ENCODE measurements at places on chromosomes 7 and 10.

DNA sequence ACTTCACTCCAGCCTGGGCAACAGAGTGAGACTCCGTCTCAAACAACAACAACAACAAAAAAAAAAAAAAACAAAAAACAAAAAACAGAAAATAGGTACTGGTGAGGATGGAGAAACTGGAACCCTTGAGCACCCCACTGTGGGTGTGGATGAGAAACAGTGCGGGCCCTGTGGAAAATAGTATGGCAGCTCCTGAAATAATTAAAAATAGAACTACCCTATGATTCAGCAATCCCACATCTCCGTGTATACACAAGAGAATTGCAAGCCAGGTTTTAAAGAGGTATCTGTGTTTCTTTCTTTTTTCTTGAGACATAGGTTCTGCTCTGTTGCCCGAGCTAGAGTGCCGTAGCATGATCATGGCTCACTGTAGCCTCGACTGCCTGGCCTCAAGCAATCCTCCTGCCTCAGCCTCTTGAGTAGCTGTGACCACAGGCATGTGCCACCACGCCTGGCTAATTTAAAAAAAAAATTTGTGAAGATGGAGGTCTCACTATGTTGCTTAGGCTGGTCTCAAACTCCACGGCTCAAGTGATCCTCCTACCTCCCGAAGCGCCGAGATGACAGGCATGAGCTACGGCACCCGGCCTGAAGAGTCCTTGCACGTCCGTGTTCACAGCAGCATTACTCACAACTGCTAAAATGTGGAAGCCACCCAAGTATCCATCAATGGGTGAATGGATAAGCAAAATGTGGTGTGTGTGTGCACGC lies 39.5 kb downstream of the EBF3 start:
- DNase-seq, result no peak

- no peak for DNase-seq
Observed at GRCh38 chr7:125256446-125256845, 326.8 kb upstream of the POT1 start.

- no peak for DNase-seq
Observed at GRCh38 chr10:80516506-80517075, 21.1 kb upstream of the SH2D4B start.

GRCh38 chr10:43151371-43151770 lies 13.1 kb downstream of the CSGALNACT2 start:
- no peak for DNase-seq

DNA sequence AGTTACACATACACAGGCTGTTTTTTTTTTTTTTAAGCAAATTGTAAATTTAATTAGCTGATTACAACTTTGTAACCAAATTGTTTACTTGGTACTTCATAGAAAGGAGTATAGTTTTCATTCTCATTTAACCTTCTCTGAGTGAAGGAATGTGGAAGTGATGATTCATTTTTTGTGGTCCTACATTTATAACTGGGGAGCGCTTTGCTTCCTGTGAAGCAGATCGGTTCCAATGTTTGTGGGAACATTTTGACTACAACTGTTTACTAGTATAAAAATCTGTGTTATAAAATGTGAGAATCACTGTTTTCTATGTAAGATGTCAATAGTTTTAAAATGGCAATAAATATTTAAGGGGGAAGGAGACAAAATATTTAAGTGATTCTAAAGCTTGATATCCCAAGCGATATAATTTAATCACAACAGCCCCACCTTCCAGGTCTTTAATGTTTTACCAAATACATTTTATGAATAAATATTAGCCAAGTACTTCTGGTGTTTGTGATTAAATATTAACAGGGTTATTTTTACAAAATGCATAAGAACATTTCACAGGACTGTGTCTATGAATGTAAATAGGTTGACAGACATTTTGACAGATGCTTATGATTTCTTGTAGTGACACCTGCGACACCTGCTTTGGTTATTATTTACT lies 57.1 kb downstream of the NXPH1 start:
- DNase-seq, result no peak

DNA sequence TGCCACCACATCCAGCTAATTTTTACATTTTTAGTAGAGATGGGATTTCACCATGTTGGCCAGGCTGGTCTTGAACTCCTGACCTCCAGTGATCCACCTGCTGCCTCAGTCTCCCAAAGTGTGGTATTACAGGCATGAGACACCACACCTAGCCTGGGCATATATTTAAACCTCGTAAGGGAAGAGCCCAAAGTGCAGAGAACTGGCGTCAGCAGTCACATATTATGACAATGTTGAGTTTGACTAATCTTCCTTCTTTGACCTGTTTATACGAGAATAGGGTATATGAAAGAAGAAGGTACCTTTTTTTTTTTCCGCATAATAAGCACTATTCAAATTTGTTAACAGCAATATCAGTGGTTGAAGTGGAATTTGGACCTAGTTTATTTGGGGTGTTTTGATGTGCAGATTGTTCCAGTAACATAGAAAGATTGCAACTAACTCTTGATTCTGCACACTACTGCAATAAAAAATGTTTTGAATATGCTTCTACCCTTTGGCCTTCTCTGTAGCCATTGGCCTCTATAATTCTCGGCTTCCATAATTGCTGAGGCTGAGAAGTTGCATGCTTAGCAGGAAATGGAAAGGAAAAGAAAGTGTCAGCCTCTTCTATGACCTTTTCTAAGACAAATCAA lies 55.9 kb downstream of the MINPP1 start:
- DNase-seq, result no peak

GRCh38 chr10:63280386-63280785 lies 147.3 kb downstream of the NRBF2 start:
- DNase-seq, result no peak

DNA sequence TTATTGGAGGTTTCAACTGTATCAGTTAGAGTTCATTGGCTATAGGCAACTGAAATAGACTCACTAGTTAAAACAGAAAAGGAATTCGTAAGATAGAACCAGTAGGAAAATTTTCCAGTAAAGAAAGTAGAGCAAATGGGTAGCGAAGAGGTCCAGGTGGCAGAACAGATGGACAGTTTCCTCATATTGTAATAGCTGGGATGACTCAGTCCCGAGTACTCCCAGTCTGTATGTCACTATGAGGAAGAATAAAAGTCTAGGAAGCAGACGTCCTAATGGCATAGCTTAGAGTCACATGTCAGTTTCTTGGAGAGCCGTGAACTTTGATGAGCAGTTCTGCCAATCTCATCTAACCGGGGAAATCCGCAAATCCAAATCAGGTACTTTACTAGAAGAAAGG lies 95.3 kb downstream of the RNF32 start:
- DNase-seq, result no peak

GRCh38 chr7:47970761-47971160 lies 8.7 kb downstream of the HUS1 start:
- DNase-seq, result no peak

- DNase-seq, result no peak
Observed at GRCh38 chr7:112571852-112572607, 91.2 kb downstream of the LSMEM1 start.

DNA sequence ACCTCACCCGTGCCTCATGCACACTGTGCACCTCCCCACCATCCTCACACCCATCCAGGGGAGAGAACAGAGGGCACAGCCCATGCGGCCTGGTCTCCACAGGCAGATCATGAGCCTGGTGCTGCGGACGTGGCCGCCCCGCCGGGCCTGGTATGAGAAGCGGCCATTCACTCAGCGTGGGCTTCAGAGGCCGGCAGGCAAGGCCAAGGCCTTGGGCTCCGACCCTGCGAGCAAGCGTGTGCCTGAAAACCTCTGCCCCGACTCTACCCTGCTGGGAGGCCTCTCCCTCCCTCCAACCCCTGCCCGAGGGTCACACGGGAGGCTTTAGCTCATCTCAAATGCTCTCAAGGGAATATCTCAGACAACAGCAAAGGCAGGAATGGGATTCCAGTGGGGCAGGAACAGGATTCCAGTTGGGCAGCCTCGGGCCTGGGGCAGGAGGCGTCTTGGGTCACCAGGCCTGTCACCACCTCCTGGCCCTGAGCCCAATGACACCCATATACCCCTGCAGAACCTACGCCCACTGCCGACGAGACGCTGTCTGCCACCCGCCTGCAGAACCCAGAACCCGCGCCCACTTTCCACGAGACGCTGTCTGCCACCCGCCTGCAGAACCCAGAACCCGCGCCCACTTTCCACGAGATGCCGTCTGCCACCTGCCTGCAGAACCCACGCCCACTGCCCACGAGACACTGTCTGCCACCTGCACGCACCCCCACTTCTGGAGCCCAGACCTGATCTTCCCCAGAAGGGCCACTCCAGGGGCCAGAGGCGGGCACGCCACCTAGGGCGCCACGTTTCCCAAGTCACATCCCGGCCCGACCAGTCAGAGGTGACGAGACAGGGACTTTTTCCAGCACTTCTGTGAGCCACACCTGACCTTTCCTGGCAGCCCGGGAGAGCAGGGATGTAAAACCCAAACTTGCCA lies 38.9 kb downstream of the ADAP1 start:
- no peak for DNase-seq

DNA sequence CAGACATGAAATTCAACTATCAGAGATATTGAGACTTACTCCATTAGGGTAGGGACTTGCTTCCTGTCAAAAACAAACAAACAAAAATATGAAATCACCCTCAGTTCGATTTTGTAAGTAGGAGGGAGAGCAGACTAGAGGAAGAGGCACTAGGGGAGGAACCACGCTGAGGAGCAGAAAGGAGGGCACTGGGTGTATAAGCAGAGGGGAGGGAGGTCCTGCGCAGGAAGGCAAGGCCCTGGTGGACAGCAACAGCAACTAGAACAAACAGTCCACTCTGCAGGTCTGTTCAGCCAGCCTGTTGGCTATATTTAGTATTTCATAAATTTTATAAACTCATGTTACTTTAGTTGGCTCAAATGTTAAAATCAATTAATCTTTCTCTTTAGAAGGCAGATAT lies 937.1 kb upstream of the C7orf33 start:
- DNase-seq, result no peak

DNA sequence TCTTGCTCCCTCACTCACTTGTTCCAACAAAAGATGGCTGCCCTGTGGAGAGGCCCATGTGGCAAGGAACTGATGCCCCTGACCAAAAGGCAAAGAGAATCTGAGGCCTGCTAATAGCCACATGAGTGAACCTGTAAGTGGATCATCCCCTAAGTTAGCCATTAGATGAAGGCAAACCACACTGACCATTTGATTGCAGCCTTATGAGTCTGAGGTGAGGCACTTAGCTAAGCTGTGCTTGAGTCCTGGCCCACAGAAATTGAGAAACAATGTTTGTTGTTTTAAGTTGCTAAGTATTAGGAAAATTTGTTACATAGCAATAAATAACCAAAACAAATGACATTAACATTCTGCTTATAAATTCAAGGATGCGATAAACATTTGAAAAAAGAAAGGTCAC lies 100.1 kb upstream of the BET1 start:
- no peak for DNase-seq

- DNase-seq, result no peak
Observed at GRCh38 chr7:69906283-69906995, 308.2 kb downstream of the AUTS2 start.

DNA sequence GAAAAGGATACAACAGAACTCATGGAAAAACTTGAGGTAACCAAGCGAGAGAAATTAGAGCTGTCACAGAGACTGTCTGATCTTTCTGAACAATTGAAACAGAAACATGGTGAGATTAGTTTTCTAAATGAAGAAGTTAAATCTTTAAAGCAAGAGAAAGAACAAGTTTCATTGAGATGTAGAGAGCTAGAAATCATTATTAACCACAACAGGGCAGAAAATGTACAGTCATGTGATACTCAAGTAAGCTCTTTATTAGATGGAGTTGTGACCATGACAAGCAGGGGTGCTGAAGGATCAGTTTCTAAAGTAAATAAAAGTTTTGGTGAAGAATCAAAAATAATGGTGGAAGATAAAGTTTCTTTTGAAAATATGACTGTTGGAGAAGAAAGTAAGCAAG lies 62.1 kb downstream of the AKAP9 start:
- no peak for DNase-seq

- no peak for DNase-seq
Observed at GRCh38 chr7:88276605-88277153, 30.0 kb downstream of the STEAP4 start.

GRCh38 chr7:129950191-129950932 lies 2.4 kb downstream of the UBE2H start:
- peak; percentile 19 for DNase-seq

DNA sequence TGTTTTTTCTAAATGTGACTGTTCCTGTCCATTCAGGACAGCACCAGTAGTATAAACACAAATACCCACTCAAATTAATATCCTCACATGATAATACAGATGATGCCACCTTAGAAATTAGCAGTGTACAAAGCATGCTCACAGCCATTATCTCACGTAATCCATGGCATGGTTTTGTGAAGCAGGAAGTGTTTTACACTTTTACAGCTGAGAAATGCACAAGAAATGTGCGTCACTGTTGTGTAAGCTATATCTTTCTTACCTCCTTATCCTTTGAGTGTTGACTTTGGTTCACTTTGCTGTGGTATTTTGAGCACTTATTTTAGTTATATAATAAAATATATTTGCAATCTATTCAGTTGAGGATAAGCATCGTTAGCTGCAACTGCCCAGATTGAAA lies 31.6 kb downstream of the NKX2-3 start:
- DNase-seq, result no peak

DNA sequence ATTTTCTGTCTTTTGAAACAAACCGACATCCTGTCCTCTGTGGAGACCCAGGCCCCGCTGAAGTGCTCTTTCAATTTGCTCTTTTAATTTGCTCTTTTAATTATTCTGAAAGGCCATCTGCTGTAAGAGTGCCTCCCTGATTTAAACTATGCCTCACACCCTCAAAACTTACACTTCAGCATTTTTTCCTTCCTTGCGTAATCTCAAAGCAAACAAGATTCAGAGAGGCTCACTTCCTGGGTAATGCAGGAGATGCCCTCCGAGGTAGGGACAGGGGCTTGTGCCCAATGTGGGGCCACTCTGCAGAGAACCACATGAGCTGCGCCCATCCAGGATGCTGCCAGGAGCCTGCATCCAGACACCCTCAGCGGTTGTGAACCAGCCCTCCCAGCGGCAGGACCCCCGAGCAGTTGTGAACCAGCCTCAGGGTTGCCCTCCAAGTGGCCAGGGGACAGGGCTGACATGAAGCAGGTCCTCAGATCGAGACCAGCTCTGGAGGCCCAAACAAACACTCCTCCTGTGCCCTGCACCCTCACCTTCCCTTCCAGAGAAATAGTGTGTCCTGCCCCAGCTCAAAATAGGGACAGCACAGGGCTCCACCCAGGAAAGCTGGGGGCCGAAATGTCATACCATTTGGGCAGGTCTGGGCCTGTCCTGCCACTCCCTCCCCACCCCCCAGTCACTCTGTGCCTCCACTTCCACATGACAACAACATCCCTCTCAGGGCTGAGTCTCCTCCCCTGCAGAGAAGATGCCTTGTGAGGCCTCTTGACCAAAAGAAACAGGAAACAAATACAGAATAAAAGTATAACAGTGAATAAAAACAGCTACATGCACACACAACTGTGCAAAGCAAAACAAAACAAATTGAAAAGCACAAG lies 190.4 kb downstream of the PTPRN2 start:
- DNase-seq, result no peak

- no peak for DNase-seq
Observed at GRCh38 chr10:27372095-27372494, 131.5 kb upstream of the ACBD5 start.

DNA sequence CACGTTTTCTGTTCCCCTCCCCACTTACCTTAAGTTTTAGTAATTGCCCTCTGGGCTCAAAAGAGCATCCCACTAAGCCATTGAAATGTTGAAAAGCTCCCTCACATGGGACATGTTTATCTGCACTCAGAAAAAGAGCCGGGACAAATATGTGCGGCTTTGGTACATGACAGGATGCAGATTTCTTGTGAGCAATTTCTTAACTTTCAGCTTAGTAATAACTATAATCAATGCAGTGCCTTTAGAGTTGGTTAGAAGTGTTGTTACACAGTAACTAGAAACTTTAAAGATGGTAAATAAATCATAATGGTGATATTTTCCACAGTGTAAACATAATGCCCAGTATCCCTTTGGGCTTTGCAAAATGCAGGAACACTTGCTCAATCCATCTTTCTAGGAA lies 89.2 kb downstream of the ZNF365 start:
- no peak for DNase-seq
